ENCODE measurements at places on chromosomes 1 and 21.

DNA sequence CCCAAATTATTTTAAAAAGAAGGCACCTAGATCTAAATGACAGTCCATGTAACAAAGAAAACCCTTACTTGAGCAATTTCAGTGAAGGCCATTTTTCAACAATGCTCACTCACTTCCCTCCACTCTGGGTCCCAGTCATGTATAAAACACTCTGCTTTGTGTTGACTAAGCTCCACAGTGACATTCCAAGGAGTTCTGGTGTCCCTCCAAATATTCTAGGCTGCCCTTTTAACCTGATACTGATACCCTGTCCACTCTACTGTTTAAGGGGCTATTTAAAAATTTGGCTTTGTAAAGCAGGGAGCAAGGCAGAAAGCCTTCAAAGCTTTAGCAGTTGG lies 73.6 kb downstream of the GNG12 start:
- DNase-seq, result no peak

- DNase-seq, result no peak
Observed at GRCh38 chr21:37264808-37265207, 2.3 kb downstream of the VPS26C start.

DNA sequence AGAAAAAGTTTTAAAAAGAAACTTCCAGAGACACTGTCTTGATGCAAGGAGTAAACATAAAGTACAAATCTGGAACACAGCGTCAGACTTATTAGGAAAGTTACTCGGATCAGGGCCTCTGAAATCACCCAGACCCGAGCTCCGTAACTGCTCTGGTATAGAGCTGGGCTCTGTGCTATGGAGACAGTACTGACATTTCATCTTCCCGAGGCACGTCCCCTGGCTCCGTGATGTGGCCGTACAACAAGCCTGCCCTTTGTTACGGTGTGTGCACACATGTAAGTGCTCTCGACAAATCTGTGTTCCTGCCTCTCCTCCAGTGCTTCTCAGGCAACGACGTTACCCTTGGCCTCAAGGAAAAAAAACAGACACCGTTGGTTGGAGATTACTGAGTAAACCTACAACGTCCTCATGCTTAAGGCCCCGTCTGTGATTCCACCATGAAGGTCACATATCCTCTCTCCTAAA lies 107.0 kb upstream of the IRF2BP2 start:
- no peak for DNase-seq

DNA sequence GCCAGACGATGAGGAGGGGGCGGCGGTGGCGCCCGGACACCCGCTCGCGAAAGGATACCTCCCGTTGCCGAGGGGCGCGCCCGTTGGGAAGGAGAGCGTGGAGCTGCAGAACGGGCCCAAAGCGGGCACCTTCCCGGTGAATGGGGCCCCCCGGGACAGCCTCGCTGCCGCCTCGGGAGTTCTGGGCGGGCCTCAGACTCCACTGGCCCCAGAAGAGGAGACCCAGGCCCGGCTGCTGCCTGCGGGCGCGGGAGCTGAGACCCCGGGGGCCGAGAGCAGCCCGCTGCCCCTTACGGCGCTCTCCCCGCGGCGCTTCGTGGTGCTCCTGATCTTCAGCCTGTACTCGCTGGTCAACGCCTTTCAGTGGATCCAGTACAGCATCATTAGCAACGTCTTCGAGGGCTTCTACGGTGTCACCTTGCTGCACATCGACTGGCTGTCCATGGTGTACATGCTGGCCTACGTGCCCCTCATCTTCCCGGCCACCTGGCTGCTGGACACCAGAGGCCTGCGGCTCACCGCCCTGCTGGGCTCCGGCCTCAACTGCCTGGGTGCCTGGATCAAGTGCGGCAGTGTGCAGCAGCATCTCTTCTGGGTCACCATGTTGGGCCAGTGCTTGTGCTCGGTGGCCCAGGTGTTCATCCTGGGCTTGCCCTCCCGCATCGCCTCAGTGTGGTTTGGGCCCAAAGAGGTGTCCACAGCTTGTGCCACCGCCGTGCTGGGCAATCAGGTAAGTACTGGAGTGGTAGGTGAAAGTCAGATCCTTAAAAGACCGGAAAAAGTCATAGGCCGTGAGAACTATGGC lies 588 bp downstream of the FLVCR1 start:
- DNase-seq, result peak; percentile 7

GRCh38 chr1:167198518-167199133 lies 22.1 kb upstream of the POU2F1 start:
- no peak for DNase-seq

DNA sequence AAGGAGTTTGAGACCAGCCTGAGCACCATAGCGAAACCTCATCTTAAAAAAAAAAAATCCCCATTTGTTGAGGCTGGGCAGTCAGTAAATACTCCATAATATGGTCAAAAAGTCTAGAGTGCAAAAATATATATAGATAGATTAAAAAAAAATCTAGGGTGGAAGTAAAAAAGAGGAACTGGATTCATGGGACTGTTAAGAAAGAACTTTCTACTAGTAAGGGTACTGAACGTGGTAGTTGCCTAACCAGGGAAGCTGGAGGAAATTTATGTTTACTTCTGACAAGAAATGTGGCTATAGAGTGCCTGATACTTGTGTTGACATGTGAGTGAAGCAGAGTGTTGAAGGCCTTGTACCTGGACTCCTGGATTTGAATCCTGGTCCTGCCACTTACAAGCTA lies 265.9 kb upstream of the FAM78B start:
- no peak for DNase-seq

GRCh38 chr1:26555550-26555981 lies 26.0 kb downstream of the RPS6KA1 start:
- no peak for DNase-seq

DNA sequence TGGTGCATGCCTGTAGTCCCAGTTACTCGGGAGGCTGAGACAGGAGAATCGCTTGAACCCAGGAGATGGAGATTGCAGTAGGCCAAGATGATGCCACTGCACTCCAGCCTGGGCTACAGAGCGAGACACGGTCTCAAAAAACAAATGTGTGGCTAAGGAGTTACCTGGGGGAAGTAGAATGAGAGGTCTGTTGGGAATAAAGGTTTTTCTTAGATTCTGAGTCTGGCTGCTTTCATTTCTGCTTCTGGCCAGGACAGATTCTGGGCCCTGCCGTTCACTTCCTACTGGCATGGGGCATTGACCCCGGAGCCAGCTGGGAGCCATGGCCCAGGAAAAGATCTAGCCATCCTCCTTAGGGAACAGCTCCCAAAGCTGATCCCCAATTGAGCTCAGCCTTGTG lies 420 bp upstream of the DCDC2B start:
- DNase-seq, result no peak

DNA sequence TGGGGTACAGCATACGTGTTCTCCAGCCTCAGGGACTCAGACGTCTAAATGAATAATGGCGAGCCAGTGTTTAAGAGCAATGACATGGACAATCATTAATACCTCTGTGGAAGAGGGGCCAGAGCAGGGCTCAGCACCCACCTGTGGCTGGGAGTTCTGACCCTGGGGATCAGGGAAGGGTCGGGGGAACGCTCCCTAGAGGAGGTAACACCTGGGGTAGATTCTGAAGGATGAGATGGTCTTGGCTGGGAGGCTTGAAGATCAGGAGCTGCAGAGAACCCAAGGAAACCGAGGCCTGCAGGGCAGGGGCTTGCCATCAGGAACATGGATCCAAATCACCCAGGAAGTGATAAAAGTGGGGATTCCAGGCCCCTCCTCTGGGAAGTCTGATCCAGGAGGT lies 138.2 kb upstream of the RUNX3 start:
- DNase-seq, result no peak

GRCh38 chr1:234927312-234927970 lies 201.2 kb downstream of the TOMM20 start:
- no peak for DNase-seq

- DNase-seq, result no peak
Observed at GRCh38 chr1:185396126-185396525, 79.1 kb upstream of the IVNS1ABP start.

DNA sequence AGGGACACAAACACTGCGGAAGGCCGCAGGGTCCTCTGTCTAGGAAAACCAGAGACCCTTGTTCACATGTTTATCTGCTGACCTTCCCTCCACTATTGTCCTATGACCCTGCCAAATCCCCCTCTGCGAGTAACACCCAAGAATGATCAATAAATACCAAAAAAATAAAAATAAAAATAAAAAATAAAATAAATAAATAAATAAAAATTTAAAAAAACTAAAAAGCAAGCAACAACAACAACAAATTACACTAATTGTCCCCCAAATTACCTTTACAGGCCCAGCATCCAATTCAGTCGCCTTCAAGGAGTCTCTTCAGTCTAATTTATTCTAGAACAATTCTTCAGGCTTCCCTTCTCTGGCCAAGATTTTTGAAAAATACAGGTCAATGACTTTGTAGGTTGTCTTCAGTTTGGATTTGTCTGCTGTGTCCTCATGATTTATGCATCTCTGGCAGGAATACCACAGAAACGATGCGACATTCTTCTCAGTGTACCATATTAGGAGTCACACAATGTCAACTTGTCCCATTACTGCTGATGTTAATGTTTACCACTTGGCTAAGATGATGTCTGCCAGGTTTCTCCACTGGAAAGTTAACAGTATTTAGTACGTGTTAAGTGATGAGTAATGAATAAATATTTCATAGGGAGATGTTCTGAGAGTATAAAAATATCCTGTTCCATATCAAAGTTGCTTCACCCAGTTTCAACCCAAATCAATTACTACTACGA lies 20.3 kb upstream of the BMP8B start:
- no peak for DNase-seq

GRCh38 chr1:235583511-235584001 lies 66.0 kb downstream of the GNG4 start:
- no peak for DNase-seq

GRCh38 chr1:230242326-230242725 lies 175.3 kb downstream of the GALNT2 start:
- no peak for DNase-seq

DNA sequence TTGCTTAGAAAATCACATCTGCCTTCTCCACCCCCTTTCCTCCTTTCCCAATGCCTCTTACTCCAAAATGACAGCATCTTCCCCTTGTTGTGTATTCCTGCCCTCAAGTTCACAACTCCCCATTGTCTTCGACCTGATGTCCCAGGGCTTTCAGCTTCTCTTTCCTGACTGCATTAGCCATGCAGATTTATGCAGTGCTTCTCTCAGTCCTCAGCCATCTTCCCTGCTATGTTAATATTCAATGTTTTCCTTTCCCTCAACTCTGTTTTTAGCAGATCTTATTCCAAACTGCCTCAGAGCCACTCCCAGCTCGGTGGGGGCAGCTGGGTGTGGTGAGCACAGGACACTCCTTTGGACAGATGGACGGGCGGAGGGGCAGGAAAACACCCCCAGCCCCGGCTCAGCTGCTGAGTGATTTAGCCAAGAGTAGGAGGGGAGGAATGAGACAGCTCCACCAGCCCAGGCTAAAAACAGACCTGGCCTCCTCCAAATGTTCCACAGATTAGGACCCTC lies 71.0 kb downstream of the CD2 start:
- no peak for DNase-seq

DNA sequence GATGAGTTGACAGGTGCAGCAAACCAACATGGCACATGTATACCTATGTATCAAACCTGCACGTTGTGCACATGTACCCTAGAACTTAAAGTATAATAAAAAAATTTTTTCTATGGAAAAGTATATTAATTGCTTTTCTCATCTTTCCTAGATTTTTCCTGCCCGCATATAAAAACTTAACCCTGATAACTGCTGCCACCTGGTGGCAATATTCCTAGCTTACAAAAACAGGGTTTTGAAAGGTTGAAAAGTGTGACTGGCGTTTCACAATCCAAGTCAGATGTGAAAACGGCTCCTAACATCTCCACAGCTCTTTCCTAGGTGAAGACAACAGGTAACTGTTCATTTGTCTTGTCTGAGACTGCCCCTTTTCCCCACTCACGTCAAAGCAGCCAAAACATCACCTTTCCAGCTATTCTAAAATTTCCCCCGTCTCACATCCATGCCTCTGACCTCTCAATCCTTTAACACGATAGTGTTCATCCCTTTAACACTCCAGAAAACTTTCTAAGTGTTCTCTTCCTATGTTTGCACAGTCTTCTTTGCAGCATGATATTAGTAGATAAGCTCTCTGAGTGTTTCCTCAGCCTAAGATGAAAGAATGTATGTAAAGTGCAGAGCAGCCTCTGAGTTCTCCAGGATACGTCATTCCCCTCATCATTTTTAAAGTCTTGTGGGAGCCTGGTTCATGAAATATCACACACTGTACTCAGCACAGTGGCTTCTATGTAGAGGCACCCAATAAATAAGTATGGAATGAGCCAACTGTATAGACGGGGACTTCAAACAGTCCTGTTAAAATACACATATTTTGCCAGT lies 27.5 kb downstream of the OVGP1 start:
- peak; percentile 15 for DNase-seq

DNA sequence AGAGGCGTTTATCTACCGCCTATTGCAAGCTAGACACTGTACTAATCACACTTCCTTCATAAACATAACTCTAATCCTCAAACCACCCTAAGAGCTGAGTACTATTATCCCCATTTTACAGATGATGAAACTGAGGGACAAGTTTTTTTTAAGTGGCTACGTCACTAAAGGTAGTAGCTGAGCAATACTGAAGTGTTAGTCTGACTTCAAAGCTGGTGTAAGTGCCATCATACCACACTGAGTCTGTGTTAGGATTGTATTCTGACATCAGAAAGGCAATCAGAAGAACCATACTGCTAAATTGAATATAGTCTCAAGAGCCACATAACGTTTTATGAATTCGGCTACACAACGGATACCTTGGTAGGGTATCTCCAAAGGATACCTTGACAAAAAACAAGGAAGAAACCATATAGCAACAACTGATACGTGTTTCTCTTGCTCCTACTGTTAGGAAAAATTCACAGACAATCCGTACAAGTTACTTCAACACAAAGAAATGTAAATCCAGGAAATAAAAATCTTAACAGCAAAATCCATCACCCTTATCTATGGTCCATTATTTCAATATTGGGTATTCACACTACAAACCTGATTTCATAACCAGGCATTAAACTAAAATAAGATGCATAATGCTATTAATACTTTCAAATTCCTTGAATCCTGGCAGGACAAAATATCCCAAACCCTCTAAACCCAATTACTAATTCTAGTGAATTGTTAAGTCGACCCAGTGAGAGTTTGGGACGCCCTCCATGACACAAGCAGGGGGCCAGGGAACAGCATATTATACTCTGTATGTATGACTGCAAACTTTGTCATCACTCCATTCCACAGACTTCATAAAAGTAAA lies 1.6 kb downstream of the TP53BP2 start:
- no peak for DNase-seq

DNA sequence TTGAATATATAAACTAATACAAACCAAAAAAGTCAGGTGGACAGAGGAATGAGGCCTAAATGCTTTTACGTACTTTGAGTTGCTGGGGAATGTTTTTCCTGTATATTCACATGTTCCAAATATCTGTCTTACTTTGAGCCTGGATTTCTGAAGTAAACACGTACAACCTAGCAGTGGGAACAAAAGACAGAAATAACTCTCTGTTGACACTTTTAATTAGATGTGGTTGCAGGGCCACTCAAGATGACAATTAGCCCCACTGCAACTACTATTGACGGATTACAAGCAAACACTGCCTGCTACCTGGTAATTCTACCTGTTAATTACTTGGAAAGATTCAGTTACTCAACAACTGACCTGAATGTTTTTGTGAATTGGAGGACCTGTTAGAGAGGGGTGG lies 196.9 kb downstream of the TTLL7 start:
- DNase-seq, result no peak

GRCh38 chr1:88612773-88613172 lies 71.3 kb upstream of the PKN2 start:
- DNase-seq, result no peak

GRCh38 chr1:16443975-16444770 lies 3.6 kb downstream of the NECAP2 start:
- no peak for DNase-seq
